HCEC 1CT (cell line): ENCODE measurements at places on chromosomes 6 and 20.

- no peak for DNase-seq
Measured at GRCh38 chr6:130076512-130076911, 58.1 kb downstream of the L3MBTL3 start.

GRCh38 chr6:25875926-25876602 is 2.0 kb upstream of the SLC17A3 start:
- no peak for DNase-seq

DNA sequence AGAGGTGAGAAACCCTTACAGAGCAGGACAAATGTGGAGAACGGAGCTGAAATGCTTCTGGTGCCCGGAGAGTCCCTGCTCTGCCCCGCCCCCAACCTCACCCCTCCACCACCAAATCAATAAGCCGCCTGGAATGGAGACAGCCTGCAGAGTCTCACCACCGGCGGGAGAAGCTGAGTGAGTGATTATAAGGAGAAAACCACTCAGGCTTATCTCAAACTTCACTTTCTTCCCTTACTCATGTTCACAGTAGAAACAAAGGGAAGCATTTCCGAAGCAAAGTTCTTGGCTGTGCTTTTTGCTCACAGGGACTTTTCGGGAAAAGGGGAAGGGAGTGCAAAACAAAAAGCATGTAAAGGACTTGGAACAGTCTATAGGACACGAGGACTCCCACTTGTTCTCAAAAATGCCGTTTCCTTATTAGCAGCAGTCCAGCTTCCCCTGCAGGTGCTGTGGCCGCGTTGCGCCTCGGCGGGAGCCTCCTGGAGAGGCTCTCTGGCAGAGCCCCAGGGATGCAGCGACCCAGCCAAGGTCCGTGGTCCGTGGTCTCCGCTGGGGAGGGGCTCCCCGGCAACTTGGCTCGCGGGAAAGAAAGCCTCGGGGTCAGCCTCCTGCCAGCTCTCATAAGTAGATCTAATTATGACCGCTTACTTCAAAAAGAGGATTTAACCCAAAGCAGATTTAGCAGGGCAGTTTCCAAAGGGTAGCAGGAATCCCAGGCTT is 64.8 kb upstream of the TMEM30A start:
- DNase-seq, result no peak

DNA sequence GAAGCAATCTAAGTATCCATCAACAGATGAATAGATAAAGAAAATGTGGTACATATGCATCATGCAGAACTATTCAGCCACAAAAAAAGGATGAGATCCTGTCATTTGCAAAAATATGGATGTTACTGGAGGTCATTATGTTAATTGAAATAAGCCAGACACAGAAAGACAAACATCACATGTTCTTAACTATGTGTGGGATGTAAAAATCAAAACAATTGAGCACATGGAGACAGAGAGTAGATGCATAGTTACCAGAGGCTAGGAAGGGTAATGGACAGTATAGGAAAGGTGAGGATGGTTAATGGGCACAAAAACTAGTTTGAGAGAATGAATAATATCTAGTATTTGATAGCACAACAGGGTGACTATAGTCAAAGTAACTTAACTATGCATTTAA is 26.3 kb downstream of the GGTLC1 start:
- DNase-seq, result no peak

DNA sequence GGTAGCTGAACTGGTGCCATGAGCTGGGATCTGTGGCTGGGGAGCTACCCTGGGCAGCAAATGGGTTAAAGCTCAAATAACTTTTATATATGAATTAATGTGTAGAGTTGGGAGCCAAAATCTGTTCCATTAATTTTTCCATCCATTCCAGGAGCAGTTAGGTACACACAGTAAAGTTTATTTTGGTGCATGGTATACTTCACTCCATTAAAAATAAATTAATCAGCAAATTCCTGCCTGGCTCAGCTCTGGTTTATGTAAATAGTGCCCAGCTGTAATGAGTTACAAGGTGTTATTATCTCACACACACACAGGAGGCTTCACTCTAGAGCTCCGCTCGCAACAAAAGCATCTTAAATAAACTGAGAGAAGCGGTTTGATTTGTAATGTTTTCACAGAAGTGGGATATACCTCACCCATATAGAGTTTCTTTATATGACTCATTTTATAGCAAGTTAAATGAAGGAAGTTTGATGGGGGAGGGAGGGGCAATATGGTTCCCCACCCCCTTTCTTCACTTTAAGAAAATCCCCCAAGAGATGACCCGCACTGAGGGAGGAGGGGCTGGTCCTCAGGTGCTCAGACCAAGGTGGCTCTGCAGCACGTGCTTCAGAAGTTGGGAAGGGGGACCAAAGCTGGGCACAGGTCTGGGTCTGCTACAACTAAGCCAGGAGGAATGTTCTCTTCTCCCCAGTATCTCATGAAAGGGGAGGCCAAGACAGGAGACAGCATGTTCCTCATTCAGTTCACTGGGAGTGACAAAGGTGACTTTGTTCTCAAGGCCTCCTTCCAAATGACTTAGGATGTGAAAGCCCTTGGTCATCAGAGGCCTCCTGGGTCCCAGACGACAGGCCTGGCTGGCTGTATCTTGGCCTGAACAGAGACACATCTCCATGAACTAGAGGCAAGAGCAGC is 10.5 kb upstream of the FAM83C start:
- peak; percentile 63 for DNase-seq

GRCh38 chr6:116072368-116072767 is 11.7 kb upstream of the FRK start:
- DNase-seq, result no peak

GRCh38 chr6:44062771-44063560 is 64.3 kb downstream of the MRPL14 start:
- DNase-seq, result no peak

GRCh38 chr20:64091770-64092169 is 7.6 kb upstream of the LKAAEAR1 start:
- DNase-seq, result no peak

DNA sequence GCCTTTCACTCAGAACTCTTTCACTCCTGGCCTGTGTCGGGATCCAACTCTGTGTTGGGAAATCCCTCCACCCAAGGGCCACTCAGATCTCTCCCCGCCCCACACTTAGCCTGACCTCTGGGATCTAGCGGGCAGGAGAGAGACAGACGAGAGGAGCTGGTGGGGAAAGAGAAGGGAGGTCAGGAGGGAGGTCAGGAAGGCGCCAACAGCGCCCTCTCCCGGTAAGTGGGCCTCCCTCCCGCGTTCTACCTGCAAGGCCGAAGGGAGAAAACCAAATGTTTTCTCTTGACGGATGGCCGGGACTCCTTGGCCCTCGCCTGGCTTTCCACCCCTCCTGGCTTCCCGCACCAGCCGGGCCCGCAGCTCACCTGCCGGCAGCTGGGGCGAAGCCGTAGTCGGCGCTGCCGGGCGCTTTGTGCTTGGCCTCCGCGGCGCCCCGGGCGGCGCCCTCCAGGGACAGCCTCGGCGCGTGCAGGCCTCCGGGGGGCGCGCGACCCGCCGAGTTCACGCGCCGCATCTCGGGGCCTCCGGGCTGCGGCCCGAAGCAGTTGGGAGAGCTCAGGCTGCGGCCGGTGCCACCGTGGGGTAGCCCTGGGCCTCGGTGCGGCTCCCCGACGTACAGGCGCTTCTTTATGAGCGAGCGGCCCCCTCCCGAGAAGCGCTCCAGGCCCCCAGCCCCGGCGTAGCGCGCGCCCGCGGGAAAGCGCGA is 38.2 kb downstream of the C6orf132 start:
- DNase-seq, result no peak

DNA sequence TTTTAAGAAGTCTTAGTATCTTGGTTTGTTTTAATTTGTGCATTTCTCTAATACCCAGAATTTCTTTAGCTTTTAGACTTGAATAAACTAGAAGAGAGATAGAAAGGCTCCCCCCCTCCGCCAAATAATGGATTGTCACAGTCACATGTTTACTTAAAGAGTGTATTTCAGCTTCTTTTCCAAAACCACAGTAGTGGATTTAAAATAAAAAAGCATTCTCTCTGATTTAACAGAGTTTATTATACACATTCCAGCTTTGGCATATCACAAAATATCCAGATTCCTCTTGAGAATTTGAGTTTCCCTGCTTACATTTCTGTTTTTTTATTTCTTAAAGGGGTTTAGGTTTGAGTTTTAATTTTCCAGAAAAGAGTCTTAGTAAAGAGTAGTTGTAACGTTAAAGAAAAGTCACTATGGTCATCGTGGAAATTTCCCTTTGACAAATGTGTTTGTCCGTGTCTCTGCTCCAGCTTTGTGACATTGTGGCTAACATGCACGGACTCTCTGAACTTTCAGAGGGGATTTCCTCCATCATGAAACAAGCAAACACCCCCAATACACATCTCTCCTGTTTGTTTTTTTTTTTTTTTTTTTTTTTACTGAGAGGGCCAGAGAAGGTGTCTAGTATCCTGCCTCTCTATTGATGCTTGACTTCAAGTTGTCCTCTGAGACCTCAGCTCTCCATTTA is 113.5 kb upstream of the SUPT3H start:
- no peak for DNase-seq

DNA sequence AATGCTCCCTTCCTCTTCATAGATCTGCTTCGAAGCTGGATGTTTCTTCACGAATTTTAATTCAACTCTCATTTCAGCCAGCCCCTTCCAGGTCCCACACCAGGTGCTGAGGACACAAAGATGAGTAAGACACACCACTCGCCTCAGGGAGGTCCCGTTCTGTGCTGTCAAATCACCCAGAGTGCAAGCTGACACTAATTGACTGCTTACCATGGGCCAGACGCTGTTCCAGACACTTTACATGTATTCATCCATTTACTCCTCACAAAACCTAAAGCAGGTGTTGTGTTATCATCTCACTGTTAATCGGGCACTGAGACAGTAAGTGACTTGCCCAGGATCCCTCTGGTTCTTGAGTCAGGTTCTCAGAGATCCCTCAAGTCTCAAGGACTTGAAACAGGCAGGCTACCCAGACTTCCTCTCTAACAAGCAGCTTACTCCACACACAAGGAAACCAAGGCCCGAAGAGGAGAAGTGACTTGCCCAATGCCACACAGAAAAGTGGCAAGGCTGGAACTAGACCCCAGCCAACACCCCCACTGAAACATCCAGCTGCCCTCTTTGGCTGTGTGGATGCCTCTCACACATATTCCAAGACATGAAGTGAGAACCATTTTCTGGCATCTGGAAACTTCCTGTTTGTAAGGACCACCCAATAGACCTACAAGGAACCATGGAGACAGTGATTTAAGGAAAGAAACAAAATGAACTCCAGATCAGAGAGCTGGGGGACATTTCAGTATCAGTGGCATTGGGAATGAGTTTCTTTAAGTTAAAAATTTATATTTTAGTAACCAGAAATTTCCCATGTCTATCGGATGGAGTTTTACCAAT is 174.5 kb downstream of the CDC5L start:
- no peak for DNase-seq

- DNase-seq, result no peak
Measured at GRCh38 chr6:111185954-111186353, 98.7 kb downstream of the SLC16A10 start.

DNA sequence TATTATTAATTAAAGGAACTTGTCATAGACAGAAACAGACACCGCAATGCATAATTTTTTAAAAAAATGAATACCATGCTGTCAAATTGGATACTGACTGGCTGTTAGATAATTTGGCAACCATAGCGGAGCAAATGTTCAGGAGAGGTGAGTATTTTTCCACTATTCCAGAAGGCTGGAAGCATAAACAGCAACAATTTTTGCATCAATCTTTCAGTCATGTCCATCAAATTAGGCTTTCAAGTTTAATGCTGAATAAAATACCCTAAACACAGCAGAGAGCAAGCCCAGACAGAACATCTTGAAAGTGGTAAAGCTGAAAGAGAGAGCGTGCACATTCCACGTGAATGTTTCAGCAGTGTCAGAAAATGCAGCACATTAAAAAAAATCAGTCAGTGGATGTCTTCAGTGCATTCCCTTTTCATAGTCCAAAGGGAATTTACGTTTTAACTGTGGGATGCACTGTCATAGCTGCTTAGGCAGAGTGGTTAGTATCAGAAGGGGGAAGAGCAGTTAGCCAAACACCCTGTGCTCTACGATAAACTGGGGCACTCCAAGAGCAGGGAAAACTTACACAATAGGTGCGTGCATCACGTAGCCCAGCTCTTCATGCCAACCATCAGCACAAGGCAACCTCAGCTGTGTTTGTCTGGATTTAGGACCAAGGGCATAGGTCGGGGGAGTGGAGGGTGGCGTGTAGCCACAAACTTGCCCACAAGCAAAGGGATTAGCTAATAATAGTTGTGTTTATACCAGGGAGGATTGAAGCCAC is 116.2 kb upstream of the STMND1 start:
- DNase-seq, result peak; percentile 50

- DNase-seq, result no peak
Measured at GRCh38 chr6:44020148-44020547, 107.1 kb downstream of the MRPL14 start.

DNA sequence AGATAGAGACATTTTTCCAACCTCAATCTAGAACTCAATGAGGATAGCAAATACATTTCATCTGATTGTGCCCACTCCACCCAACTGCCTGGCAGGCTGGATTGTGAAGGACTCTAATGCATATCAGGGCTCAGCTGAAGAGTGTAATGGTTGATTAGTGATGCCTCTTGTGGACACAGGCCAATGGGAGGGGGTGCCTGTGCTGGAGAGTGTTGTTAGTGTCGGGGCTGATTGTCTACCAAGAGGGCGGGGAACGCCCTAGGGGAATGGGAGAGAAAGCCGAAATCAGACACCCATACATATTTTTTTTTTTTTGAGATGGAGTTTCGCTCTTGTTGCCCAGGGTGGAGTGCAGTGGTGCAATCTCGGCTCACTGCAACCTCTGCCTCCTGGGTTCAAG is 103.7 kb upstream of the SALL4 start:
- no peak for DNase-seq

- DNase-seq, result no peak
Measured at GRCh38 chr20:63747622-63748069, 8.1 kb downstream of the SLC2A4RG start.

DNA sequence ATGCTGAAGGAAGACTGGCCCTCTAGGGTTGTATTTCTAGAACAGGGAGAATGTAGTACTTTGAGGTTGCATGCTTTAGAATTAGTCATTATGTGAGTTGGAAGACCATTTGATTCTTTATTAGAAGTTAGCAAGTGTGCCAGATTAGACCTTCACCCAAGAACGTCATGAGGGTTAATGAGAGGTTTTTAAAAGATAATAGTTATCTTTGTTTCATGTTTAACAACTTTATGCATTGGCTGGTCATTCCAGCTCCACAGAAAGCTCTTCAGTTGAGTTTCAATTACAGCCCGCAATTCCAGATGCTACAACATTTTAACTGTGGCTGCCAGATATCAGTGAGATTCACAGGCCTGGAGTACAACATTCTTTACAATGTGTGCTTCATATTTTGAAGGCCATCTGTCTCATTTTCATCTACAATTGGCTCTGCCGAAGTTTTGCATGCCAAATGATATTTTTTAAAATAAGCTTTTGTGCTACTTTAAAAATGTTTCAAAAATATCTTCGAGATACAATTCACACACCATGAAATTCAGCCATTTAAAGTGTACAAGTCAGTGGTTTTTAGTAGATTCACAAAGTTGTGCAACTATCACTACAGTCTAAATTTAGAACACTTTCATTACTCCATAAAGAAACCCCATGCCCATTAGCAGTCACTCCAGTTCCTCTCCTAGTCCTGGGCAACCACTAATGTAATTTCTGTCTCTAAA is 61.1 kb upstream of the FBXO30 start:
- DNase-seq, result no peak
